Epithelial cell of umbilical artery (primary cell): ENCODE measurements at places on chromosomes 11 and 22. TPM values are rescaled to one million over a fixed set of nuclear protein-coding genes. Genes with fewer than 3 reads are reported as not detected.

Gene RIMBP3B
- total RNA-seq = not detected in 2 replicates

Gene MAP6
- under 0.01 and 0.15 TPM in 2 replicates for total RNA-seq

Gene SHANK2
- total RNA-seq = not detected in 2 replicates

Gene ASRGL1
- 28.6 and 37.1 TPM in 2 replicates for total RNA-seq

Gene PTPRCAP
- 0.30 and 0.97 TPM in 2 replicates for total RNA-seq

Gene AGBL2
- total RNA-seq = under 0.01 TPM in 1 of 2 replicates, not detected in the other

Gene KIF18A
- 12.0 and 17.9 TPM in 2 replicates for total RNA-seq

Gene FOXR1
- total RNA-seq = not detected in 2 replicates

Gene HORMAD2
- not detected in 2 replicates for total RNA-seq

Gene OR52E4
- total RNA-seq = not detected in 2 replicates

Gene MUC2
- not detected in 2 replicates for total RNA-seq

Gene NRGN
- 0.32 and 0.91 TPM in 2 replicates for total RNA-seq

Gene TMPRSS5
- total RNA-seq = not detected in 2 replicates

Gene FIBIN
- total RNA-seq = 0.32 and 0.46 TPM in 2 replicates

Gene MFRP
- total RNA-seq = under 0.01 and 0.15 TPM in 2 replicates

Gene RASGRP2
- total RNA-seq = 0.46 and 1.6 TPM in 2 replicates

Gene CD3D
- total RNA-seq = not detected in 2 replicates

Gene PANX3
- total RNA-seq = not detected in 2 replicates

Gene SCGB1D2
- not detected in 2 replicates for total RNA-seq

Gene SMC1B
- 0.15 TPM in 1 of 2 replicates, not detected in the other for total RNA-seq

Gene IL17RA
- total RNA-seq = 5.0 and 6.2 TPM in 2 replicates

Gene ALDH3B1
- under 0.01 and 0.30 TPM in 2 replicates for total RNA-seq

Gene BAD
- total RNA-seq = 63.1 and 68.2 TPM in 2 replicates

Gene ABCC8
- total RNA-seq = not detected in 2 replicates

Gene TNKS1BP1
- total RNA-seq = 60.0 and 84.8 TPM in 2 replicates

Gene NPTXR
- total RNA-seq = 0.32 and 0.46 TPM in 2 replicates

Gene C22orf15
- total RNA-seq = 0.46 and 0.97 TPM in 2 replicates

Gene TPBGL
- under 0.01 TPM in 1 of 2 replicates, not detected in the other for total RNA-seq

Gene MS4A6E
- total RNA-seq = not detected in 2 replicates

Gene GRAMD4
- total RNA-seq = 16.6 and 25.5 TPM in 2 replicates
